ENCODE measurements at places on chromosomes 3 and 15. TPM values are rescaled to one million over a fixed set of nuclear protein-coding genes. Genes with fewer than 3 reads are reported as not detected.
A peak's percentile ranks its signal among the peaks of the same experiment; 100 is the strongest.

DNA sequence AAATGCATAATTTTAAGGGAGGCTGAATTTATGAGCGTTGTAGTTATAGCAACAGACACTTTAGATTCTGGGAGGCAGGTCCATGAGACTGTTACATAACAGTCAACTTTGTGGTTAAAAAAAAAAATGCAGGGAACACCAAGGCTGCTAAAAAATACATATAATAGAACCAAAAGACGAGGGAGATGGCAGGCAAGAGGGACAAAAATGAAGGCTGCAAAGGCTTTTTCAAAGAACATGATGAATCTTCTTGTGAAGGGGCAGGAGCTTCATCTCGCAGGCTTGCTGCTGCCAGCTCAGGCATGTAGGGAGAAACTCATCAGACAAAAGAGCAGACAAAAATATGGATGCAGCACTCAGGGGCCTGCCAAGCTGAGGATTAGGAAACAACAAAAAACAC lies 243.9 kb downstream of the SHQ1 start:
- H3K27me3 ChIP-seq: no peaks in the 10 kb centered on the region
- no peaks in the 10 kb centered on the region for H3K36me3 ChIP-seq
- no peaks in the 10 kb centered on the region for H3K4me1 ChIP-seq
- no peak overlapping the region for H3K27ac ChIP-seq
- DNase-seq: no peak

- no peaks in the 10 kb centered on the region for H3K27me3 ChIP-seq
- H3K27ac ChIP-seq: no peak overlapping the region
- H3K4me1 ChIP-seq: no peaks in the 10 kb centered on the region
- no peak for DNase-seq
- H3K36me3 ChIP-seq: no peaks in the 10 kb centered on the region
Observed at GRCh38 chr3:43210049-43211027, 76.0 kb upstream of the SNRK start.

GRCh38 chr3:172317984-172318383 lies 130.3 kb downstream of the GHSR start:
- no peak for DNase-seq
- H3K27me3 ChIP-seq: no peaks in the 10 kb centered on the region
- H3K27ac ChIP-seq: peak overlapping the region; percentile 19
- no peak overlapping the region for H3K4me3 ChIP-seq

DNA sequence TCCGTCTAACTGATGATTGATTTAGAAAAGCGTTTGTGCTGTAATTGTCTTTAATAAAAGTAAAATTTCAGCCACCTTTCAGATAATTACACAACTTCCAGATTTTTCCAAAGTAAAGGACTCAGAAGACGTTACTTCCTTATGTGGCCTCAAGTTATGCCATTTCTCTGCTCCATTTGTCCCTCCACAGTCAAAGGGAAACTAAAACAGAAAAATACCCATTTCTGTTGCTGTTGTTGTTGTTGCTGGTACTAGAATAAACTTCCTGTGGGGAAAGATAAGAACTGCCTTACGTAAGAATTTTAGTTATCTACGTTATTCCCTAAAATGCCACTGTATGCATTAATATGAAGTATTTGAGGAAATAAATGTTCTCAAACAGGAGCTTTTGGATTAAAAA lies 153.9 kb downstream of the P3H2 start:
- no peaks in the 10 kb centered on the region for H3K36me3 ChIP-seq
- DNase-seq: no peak
- H3K4me1 ChIP-seq: peaks cover 2% of the 10 kb centered on the region
- H3K27me3 ChIP-seq: peaks cover 3% of the 10 kb centered on the region
- no peak overlapping the region for H3K4me3 ChIP-seq
- no peak overlapping the region for H3K27ac ChIP-seq

- no peaks in the 10 kb centered on the region for H3K27me3 ChIP-seq
- peak overlapping the region; percentile 94 for H3K27ac ChIP-seq
- H3K4me3 ChIP-seq: peak overlapping the region; percentile 91
- no peak for DNase-seq
- H3K4me1 ChIP-seq: peaks cover 17% of the 10 kb centered on the region
Observed at GRCh38 chr3:48240000-48240963, 622 bp upstream of the ZNF589 start.

DNA sequence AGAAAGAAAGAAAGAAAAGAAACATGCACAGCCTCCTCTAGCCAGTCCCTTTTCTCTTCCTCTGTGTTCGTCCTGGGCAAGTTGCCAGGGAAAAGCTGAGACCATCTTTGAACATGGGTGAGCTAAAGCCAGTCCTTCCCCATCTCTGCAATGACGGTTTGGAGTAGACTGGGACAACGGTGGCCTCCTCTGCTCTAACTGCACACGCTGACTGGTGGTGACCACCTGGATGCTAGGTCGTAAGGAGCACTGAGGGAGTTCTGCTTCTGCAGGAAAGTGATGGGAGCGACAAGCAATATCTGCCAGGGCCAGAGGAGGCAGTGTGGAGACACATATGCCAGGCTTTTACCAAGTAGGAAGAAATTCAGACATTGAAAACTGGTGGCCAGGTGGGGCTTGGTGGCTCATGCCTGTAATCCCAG lies 111.7 kb downstream of the NUP210 start:
- no peak overlapping the region for H3K4me3 ChIP-seq
- DNase-seq: no peak
- H3K27me3 ChIP-seq: no peaks in the 10 kb centered on the region
- H3K36me3 ChIP-seq: peaks cover 9% of the 10 kb centered on the region

GRCh38 chr15:71337197-71337845 lies 222.1 kb downstream of the THSD4 start:
- H3K27me3 ChIP-seq: no peaks in the 10 kb centered on the region
- DNase-seq: no peak
- no peaks in the 10 kb centered on the region for H3K36me3 ChIP-seq
- H3K4me3 ChIP-seq: no peak overlapping the region

- no peaks in the 10 kb centered on the region for H3K27me3 ChIP-seq
- H3K36me3 ChIP-seq: no peaks in the 10 kb centered on the region
- DNase-seq: no peak
- H3K27ac ChIP-seq: no peak overlapping the region
Observed at GRCh38 chr3:19901337-19901736, 32.7 kb downstream of the EFHB start.

DNA sequence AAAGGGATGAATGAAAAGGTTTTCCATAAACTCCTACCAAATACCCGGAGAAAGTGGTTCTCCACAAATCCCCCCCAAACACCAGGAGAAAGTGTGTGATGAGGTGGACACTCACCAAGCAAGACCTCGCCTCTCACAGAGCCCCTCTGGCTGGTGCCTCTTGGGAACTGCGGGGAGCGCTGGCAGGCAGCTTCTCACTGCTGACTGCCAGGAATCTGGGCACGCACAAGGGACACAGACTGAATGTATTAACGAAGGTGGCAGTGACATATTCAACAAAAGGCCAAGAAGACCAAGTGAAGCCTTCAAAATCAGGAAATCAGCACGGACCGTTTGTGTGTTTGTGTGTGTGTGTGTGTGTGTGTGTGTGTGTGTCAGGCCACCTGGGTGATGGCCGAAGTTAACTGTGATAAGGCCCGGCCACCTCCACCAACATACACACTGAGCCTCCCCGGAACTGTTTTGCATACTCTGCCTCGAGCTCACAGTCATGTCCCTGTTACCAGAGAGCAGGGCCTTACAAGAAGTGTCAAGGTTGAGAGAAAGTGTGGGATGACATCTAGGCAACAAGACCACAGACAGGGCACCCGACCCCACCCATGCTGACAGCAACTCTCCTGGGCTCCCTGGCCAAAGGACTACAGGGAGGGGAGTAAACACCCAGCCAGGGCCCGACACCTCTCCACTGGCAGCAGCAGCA lies 18.0 kb downstream of the ATP10A start:
- H3K4me1 ChIP-seq: peaks cover 68% of the 10 kb centered on the region
- peaks cover 27% of the 10 kb centered on the region for H3K36me3 ChIP-seq
- no peaks in the 10 kb centered on the region for H3K27me3 ChIP-seq
- peak overlapping the region; percentile 88 for H3K27ac ChIP-seq
- DNase-seq: no peak
- no peak overlapping the region for H3K4me3 ChIP-seq

- no peak overlapping the region for H3K4me3 ChIP-seq
- peaks cover 5% of the 10 kb centered on the region for H3K4me1 ChIP-seq
- H3K36me3 ChIP-seq: no peaks in the 10 kb centered on the region
- DNase-seq: no peak
- H3K27ac ChIP-seq: no peak overlapping the region
- peaks cover 19% of the 10 kb centered on the region for H3K27me3 ChIP-seq
Observed at GRCh38 chr15:57784081-57784511, 77.6 kb downstream of the POLR2M start.

DNA sequence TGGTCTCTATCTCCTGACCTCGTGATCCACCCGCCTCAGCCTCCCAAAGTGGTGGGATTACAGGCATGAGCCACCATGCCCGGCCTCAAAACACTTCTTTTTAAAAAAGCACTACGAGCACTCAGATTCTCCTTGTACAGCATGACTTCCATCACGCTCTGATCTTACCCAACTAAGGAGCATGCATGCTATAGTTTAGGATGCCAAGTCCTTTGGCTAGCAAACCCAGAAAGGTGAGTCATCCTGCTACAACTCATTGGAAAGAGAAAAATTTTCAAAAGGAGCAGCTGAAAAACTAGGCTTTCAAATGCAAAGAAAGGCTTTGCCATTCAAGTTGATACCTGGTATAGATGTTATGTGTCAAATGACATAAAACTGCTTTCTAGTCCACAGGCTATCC lies 70.3 kb upstream of the PRICKLE2 start:
- peaks cover 4% of the 10 kb centered on the region for H3K27me3 ChIP-seq
- no peak overlapping the region for H3K27ac ChIP-seq
- DNase-seq: no peak
- H3K4me1 ChIP-seq: no peaks in the 10 kb centered on the region

GRCh38 chr3:174710612-174711011 lies 148.5 kb upstream of the NAALADL2 start:
- no peak overlapping the region for H3K27ac ChIP-seq
- H3K4me3 ChIP-seq: no peak overlapping the region
- no peaks in the 10 kb centered on the region for H3K4me1 ChIP-seq
- no peaks in the 10 kb centered on the region for H3K27me3 ChIP-seq

GRCh38 chr3:48400824-48401433 lies 28.9 kb downstream of the FBXW12 start:
- no peak overlapping the region for H3K4me3 ChIP-seq
- H3K27me3 ChIP-seq: peaks cover 2% of the 10 kb centered on the region
- no peaks in the 10 kb centered on the region for H3K36me3 ChIP-seq
- DNase-seq: peak; percentile 46
- peaks cover 1% of the 10 kb centered on the region for H3K4me1 ChIP-seq
- no peak overlapping the region for H3K27ac ChIP-seq

DNA sequence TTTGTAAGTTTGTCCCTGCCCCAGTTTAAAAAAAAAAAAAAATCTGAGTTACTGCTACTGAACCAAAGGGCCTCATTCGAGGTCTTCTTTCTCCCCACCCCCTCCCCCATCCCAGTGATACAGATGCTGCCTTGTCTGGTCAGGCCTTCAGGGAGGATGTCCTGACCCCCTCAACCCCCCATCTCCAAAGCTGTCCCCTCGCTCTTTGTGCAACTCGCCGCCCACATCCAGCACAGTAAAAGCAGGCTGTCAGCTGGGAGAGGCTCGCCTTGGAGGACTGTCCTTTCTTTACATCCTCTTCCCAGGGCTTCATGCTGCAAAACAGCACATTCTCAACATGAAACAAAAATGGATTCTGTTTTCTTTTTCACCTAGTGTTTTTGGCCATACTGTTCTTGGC lies 133.4 kb downstream of the VGLL4 start:
- no peak overlapping the region for H3K4me3 ChIP-seq
- no peak overlapping the region for H3K27ac ChIP-seq
- peaks cover 11% of the 10 kb centered on the region for H3K4me1 ChIP-seq
- no peak for DNase-seq

DNA sequence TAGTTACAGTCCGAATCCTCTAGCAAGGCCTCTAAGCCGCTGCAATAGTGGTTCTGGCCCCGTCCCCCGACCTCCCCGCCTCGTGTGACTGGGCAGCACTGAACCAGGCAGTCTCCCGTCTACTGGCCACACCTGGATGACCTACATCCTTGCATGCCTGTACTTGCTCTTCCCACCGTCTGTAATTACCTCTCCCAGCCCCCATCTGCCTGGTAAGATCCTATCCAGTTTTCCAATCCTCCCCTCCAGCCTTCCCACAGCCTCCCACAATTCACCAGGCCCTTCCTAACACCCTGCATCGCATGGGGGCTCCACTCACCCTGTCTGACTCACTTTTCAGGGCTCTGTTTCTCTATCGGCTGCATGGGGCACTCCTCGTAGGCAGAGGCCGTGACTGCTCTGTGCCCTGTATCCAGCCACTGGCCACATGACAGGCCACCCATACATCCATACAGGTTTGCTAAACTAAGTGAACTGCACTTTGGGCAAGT lies 32.8 kb downstream of the XXYLT1 start:
- no peaks in the 10 kb centered on the region for H3K27me3 ChIP-seq
- no peak overlapping the region for H3K4me3 ChIP-seq
- H3K36me3 ChIP-seq: peaks cover 25% of the 10 kb centered on the region
- peaks cover 10% of the 10 kb centered on the region for H3K4me1 ChIP-seq
- no peak for DNase-seq
- no peak overlapping the region for H3K27ac ChIP-seq

- no peak overlapping the region for H3K4me3 ChIP-seq
- no peak for DNase-seq
- no peak overlapping the region for H3K27ac ChIP-seq
- no peaks in the 10 kb centered on the region for H3K27me3 ChIP-seq
Observed at GRCh38 chr15:42315521-42315920, 42.3 kb upstream of the TMEM87A start.

DNA sequence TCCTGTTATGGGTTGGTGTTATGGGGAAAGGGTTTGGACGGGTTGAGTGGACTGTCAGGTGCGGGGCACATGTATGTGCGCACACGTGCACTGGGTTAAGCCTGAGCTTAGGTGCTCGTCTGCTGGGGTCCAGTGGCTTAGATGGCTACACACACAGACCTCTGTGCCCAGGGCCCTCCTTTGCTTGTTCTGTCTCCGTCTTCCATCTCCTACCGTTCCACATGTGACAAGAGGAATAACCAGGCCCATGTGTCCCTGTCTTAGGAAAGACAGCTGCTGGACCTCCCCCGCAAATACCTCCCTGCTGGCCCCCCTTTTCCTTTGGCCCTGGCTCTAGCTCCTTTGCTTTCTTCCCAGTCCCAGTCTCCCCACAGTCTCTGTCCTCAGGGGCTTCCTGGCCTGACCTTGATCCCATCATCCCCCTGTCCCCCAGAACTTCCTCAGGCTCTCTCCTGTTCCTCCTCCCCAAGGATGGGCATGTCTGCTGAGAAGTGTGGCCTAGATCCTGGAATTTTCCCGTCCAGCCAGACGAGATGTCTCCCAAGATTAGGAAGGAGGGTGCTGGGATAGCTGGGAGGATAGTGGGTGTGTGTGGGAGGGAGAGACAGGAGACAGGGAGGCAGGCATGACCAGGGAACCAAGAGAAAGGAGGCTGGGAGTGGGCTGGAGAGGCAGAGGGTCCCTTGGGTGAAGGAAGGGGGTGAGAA lies 797 bp upstream of the THPO start:
- DNase-seq: no peak
- no peak overlapping the region for H3K27ac ChIP-seq
- no peak overlapping the region for H3K4me3 ChIP-seq
- H3K4me1 ChIP-seq: peaks cover 4% of the 10 kb centered on the region
- H3K27me3 ChIP-seq: peaks cover 52% of the 10 kb centered on the region
- no peaks in the 10 kb centered on the region for H3K36me3 ChIP-seq

GRCh38 chr3:57992452-57993213 lies 15.6 kb upstream of the FLNB start:
- no peak overlapping the region for H3K27ac ChIP-seq
- H3K4me3 ChIP-seq: no peak overlapping the region
- no peaks in the 10 kb centered on the region for H3K27me3 ChIP-seq
- H3K36me3 ChIP-seq: no peaks in the 10 kb centered on the region
- no peak for DNase-seq

The OIP5 gene
- total RNA-seq: 17.1 TPM

The SLC27A2 gene
- total RNA-seq: 8.8 TPM

The CPNE9 gene
- total RNA-seq: not detected

The MUSTN1 gene
- 1.9 TPM for total RNA-seq

The ARNT2 gene
- total RNA-seq: not detected

The GOLGA6A gene
- not detected for total RNA-seq

The TTLL13 gene
- total RNA-seq: 0.47 TPM

The PLA2G4E gene
- not detected for total RNA-seq
